Coronary artery (tissue), 2 donors: ENCODE measurements at places on chromosomes 1 and 21.

DNA sequence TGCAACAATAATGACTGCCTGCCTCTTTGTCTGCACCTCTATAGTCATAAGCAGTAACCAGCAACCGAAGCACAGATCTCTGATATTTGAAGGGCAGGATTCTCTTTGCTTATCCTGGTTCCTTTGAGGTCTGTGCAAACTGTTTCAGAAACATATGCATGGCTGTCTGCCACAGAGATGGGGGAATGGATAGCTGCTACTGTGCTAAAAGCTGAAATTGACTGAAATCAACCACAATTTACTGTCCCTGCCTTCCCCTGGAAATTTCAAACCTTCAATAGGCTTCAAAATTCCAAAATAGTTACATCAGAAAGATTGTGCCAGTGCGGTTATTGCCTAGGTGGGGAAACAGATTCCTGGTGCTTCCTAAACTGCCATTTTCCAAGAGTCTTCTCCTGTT lies 136.8 kb upstream of the GORAB start:
- DNase-seq, result no peak

DNA sequence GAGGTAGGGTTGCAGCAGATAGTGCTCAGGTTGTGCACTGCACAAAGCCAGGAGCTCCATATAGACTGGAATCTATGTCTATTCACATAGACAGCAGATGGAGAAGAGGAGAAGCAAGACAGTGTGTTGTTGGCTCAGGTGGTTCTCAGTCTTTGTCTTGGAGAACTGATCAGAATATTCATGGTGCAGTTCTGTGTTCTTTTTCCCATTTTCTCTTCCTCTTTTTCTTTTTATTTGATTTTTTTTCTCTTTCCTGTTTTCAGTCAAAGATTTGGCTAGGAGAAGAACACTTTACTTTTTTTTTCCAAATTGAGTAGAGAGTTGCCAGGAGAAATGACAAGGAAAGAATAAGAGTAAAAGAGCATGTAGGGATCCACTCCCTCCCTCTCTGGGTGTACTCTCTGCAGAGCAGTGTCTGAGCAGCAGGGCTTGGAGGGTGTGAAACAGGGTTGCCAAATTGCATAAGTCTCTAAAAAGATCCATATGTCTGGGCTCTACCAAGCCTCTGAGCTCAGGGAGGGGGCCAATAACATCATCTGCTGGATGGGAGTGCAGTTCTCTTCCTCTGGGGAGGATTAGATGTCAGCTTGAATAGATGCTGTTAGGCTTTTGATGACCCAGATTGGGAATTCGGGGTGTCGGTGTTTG lies 8.7 kb upstream of the CD34 start:
- no peak for DNase-seq

GRCh38 chr1:226991920-226992319 lies 51.8 kb downstream of the COQ8A start:
- DNase-seq, result no peak

DNA sequence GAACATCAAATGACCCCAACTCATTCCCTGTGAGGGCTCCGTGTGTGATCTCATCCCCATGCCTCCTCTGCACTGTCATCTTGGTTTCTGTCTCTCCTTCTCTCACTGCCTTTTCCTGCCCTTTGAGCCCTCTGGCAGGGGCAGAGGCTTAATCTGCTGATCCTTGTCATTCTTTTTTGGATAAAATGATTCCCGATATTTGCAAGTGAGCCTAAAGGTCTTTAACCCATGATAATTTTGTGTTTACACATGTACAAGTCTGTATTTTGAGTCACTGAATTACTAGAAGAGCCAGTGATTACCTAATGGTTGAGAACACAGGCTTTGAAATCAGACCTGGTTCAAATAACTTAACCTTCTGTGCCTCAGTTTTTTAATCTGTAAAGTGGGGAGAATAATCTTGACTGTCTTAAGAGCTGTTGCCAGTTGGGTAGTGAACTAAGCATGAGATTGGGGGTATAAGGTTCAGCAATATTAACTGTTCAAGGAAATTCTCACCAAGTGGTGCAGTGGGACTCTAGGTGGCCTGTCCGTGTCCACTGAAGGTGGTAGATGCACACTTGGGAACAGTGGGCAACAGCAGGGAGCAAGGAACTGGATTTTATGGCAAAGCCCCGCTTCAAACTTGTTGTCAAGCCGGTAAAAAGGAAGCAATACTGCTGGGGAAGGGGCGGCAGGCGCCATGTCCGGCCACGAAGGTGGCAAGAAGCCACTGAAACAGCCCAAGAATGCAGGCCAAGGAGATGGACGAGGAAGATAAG lies 1.6 kb downstream of the ECHDC2 start:
- DNase-seq, result no peak

DNA sequence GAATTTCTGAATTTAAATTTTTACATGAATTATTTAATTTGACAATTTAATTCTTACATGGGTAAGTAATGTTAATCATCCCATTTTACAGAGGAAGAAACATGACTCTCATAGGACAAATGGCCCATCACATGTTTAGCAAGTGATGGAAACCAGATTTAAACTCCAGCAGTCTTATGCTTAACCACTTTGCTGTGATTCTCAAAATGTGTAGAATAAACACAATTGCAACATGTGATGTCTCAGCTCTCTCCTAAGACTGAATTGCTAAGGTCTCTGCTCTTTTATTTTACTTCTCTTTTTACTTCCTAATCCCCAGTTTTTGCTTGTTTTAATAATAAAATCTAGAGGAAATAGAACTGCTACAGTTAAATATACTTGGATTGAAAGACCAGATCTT lies 42.8 kb downstream of the HS2ST1 start:
- no peak for DNase-seq
